ENCODE measurements at places on chromosomes 2 and 18.

DNA sequence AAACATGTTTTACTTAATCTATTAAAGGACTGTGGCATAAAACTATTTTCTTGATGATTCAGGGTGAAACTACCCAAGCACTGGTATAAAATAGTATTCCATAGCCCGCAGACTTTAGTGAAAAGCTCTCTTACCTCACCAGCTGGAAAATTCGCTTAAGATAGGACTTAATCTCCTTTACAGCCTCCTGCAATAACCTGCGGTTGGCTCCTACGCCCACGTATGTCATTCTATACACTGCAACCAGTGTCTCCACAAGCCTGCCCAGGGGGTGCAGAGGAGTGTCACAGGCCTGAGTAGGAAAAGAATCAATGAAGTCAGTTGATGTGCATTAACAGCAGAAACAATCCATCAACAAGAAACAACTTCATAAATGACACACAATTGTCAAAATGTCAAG is 11.3 kb upstream of the MPP4 start:
- no peak for DNase-seq

DNA sequence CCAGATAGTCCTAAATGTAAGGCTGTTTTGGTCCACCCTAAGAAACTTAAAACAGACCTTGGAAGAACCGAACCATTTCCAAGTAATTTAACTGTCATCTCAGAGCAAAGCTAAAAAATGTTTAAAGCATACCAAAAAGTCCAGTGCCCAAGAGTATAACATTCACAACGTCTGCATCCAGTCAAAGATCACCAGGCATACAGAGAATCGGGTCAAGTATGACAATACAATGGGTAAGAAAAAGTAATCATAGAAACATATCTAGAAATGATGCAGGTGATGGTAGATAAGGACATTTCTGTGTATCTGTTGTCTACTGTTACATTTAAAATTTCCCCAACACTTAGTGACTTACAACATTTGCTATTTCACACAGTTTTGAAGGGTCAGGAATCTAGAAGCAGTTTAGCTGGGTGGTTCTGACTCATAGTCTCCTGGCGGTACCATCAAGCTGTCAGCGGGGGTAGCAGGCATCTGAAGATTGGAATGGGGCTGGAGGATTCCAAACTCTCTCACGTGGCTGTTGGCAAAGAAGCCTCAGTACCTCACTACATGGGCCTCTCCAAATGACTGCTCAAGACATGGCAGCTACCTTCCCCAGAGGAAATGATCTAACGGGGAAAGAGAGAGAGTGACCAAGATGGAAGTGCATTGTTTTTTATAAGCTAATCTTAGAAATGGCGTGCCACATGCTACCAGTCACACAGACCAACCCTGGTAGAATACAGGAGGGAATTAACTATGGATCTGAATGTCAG is 36.6 kb upstream of the DYNC2LI1 start:
- DNase-seq, result no peak

GRCh38 chr2:164934401-164935117 is 20.8 kb downstream of the SLC38A11 start:
- DNase-seq, result no peak

DNA sequence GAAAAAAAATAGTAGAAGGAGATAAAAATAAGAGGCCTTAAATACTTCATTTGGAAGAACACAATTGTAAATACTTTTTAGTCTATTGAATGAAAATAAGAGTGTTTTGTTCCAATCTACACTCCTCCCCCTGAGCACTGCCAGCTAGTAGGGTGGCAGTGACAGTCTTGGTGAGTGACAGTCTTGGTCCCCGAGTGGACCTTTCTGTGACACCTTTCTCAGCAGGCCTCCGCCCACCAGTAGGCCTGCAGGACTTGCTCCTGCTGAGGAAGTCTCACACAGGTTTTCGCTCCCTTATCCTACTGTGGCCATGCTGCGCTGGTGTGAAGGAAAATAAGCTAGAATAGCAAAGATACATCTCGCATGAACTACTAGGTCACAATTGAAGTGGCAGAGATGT is 666.8 kb downstream of the NR4A2 start:
- no peak for DNase-seq

DNA sequence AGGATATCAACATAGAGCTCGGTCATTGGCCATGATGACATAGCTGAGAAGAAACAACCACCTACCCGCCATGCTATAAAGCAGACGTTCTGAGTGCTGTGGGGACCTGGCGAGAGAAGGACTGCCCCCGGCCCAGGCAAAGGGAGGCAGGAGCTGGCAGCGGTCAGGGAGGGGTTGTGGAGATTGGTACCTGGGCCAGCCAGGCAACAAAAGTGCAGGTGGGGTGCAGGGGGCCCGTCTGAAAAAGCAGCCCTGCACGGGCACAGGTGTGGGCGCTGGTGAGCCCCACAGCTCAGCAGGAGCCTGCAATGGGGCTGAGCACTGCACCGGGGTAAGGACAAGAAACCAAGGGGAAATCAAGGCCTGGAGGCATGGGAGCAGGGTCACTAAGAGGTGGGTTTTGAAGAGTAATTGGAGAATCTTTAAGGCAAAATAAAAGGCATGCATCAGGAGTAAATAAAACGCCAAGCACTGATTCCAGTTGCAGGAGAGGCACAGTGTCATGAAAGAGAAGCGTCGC is 464.0 kb downstream of the EIPR1 start:
- DNase-seq, result no peak

DNA sequence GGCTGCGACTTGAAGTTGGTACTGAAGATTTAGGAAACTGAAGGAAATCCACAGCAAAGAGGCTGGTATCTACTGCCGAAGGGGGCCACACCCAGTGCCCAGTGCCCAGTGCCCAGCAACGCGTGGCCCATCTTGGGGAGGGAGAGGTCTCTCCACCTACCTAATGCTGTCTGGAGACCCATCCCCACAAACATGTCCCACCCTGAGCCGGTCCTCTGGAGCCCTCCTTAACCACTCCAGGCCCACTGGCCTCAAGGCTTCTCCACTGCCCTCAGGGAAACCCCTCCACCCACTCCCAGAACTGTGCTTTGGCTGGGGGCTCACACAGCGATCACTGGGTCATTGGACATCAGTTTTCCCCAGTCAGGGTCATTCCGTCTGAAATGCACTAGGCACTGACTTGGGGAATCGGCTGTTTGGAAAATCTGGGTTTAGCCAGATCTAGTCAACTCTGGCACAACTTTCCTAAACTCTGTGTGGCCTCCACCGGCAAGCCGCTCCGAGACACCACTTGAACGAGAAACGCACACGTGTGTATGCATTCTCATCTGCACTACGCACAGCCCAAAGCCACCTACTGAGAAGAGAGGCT is 20.1 kb downstream of the GPR55 start:
- DNase-seq, result no peak

- DNase-seq, result no peak
Observed at GRCh38 chr2:191262436-191262835, 17.2 kb downstream of the MYO1B start.

DNA sequence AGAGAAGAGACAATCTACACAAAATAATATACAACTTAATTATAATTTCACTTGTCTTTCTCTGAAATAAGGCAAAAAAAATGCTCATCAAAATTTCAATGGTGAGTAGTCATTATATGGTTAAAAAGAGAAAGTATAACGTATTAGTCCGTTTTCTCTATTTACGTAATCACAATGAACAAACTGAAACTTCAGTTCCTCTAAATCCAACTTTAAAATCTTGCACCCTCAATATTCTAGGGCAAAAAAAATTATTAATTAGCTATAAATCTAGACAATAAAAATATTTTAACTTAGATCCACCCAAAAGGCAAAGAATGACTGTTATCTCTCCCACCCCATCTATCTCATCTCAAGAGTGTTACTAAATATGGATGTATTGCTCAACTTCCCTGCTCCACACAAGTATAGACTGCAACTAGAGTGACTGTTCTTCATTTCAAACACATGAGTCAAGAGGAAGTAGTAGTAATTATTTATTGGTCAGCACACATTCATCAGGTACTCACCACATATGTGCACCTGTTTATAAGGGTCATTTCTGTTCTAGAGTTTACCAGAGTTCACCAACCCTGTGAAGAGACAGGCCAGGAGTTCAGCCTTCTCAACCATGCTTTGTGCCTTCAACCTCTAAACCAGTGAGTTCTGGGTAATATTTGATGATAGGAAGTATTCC is 36.4 kb downstream of the STK39 start:
- DNase-seq, result no peak

GRCh38 chr2:237199577-237199976 is 113.9 kb downstream of the COPS8 start:
- no peak for DNase-seq

GRCh38 chr2:216622526-216622925 is 10.7 kb upstream of the IGFBP2 start:
- no peak for DNase-seq

GRCh38 chr2:28647682-28648081 is 103.9 kb upstream of the PPP1CB start:
- DNase-seq, result no peak

DNA sequence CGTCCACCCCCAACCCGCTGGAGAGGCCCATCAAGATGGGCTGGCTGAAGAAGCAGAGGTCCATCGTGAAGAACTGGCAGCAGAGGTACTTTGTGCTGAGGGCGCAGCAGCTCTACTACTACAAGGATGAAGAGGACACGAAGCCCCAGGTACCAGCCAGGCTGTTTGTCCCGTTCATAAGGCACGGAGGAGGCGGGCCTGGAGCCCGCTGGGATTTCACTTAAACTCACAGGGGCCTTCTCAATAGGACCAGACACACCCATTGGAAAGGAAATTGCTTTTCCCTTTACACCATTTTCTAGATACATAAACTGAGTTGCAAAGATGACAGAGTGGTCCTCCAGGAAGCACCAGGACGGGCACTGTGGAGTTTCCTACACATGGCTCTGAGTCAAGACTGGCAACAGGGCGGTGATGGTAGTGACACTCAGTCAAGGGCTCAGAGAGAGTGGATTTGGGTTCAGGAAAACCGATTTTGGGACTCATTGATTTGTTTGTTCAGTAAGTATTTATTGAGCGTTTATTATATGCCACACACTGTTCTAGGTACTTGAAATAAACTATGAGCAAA is 40.7 kb downstream of the ARHGAP25 start:
- no peak for DNase-seq

DNA sequence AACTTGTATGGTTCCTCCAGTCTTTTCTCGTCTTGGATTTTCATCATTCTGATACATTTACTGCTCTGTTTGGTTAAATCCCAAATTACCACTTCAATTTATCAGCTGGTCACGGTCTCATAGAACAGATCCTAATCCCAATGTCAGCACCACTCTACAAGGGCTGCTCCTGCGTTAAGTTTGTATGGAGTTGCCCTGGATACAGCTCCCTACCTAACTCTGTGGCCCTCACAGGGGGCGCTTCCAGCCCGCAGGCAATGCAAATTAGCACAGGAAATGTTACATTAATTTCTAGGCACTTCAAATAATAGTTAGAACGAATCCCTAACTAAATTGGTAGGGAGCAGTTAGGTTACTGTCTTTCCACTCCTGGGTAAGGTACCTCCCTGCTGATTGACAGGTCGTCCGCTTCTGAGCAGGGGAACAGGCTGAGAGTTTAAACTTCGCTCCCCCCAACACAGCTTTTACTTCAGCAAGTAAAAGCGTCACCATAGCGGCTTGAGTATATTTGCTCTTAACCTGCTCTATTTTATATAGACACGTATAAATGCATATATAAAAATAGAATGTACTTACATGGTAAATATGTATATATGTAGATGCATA is 238.5 kb upstream of the FANCL start:
- DNase-seq, result no peak

DNA sequence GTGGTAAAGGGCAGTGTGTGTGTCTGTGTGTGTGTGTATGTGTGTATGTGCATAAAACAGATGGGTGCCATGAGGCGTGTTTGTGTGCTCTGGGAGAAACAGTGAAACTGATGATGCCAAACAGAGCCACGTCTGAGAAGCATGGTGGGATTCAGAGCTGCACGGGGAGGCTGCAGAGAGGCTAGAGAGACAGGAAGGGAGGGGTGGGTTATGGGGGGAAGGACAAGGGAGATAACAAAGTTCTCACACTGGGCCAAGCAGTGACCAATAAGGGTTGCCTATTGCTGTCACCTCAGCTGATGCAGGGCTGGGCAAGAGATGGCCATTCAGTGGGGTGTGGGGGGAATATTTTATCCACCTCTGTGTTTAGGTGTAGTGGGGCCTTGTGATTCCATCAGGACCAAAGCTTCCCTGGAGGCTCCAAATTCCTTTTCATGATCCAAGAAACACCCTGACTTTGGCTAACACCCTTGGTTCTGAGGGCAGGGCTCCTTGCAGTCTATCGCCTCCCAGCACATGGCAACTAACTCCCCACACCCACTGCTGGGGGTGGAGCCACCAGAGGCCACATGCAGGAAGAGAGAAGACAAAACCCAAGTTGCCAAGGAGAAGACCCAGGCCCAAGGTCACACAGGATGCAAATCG is 54.2 kb upstream of the POMC start:
- no peak for DNase-seq

All from activated T-cell treated with anti-CD3 and anti-CD28 coated beads for 48 hours (primary cell).